ENCODE measurements at places on chromosomes 6 and 20.

GRCh38 chr6:3281631-3282475, 23.1 kb downstream of the PSMG4 start:
- DNase-seq: peak; percentile 84

- DNase-seq: no peak
Observed at GRCh38 chr6:168364793-168365421, 45.3 kb upstream of the DACT2 start.

- no peak for DNase-seq
Observed at GRCh38 chr20:7493311-7493710, 446.9 kb downstream of the HAO1 start.

- no peak for DNase-seq
Observed at GRCh38 chr20:48468571-48468970, 359.2 kb downstream of the PREX1 start.

GRCh38 chr6:20554326-20554725, 20.1 kb downstream of the CDKAL1 start:
- DNase-seq: no peak

DNA sequence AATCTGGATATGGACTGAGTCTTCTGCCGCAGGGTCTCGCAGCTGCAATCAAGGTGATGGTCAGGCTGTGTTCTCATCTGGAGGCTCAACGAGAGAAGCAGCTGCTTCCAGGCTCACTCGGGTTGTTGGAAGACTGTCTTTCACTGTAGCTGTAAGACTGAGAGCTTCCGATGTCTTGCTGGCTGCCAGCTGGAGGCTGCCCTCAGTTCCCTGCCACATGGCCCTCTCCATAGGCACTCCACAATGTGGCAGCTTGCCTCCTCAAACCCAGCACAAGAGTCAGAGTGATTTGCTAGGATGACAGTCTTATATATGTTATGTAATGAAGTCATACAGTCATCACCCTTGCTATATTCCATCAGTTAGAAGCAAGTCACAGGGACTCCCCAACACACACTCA, 290.5 kb upstream of the CDYL start:
- DNase-seq: no peak

DNA sequence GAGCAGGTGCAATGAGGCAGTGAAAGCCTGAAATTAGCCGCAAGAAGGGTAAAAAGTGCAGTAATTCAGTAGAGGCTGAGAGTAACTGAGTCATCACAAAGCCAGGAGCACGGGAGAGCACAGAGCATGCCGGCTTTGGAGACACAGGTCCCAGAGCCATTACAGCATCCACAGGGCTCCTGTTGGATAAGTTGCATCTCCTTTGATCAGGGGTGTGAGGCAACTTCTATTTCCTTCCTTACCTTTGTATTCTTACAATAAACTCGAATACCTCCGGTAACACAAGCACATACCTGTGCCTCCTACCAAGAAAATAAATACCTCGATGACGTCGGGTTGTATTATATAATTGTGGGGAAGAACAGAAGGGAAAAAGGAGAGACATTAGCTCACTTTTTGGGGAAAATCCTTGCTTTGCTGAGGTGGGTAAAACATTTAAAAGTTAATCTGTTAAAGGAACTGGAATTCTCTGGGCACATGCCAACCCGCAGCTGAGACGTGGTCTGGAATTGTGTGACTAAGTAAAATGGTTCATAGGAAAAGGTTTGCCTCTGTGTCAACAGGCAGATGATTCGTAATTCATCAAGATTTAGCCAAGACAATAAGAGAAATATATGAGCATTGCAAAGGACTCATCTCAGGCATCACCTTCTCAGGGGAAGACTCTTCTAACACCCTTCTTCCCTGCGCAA, 360.7 kb upstream of the ZFP64 start:
- no peak for DNase-seq
